ENCODE measurements at places on chromosomes 5 and 9. TPM values are rescaled to one million over a fixed set of nuclear protein-coding genes. Genes with fewer than 3 reads are reported as not detected.

DNA sequence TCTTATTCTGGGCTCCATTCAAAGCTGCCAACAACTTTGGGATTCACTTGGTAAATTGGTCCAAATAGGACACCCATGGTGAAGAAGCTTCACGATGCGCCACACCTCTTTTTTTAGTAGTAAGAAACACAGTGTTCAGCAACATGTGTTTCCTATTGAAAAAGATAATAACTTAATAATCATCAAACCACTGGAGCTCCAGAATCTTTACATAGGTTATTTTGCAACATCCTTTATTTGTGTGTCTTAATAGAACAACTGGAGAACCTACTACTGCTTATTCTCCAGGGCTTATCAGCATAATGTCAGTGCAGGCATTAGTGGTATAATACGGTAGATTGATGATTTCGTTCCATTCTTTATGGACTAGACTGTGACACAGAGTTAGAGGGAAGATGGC lies 63.3 kb upstream of the DAPK1 start:
- DNase-seq: no peak

DNA sequence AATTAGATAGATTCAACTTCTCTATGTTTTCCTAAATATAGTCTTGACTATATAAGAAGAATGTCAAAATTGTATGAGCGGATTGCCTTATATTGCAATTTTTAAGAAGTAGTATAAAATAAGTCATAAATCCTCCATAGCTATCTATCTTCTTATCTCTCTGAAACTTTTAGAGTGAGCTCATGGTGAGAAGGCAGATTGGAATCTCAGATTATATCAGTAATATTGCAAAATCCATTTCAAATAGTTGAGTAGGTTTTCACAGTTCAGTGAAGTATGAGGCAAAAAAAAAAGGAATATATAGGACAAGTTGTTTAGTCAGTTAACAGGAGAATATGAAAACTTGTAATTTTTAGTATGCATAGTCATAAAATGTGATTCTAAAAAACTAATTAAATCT lies 156.4 kb downstream of the FAM174A start:
- DNase-seq: no peak

- DNase-seq: no peak
These were observed 67.4 kb downstream of the TNPO1 start for GRCh38 chr5:72883850-72884249.

LVRN gene
- 0.40 TPM for total RNA-seq

RORB gene
- total RNA-seq: not detected

CORO2A gene
- total RNA-seq: 19.8 TPM

NANS gene
- total RNA-seq: 74.6 TPM

GPX8 gene
- total RNA-seq: 40.2 TPM

Data from PC-9 (cell line).